ENCODE measurements at places on chromosomes 7 and 10.

- DNase-seq = no peak
Measured at GRCh38 chr10:13660551-13660920, 73.8 kb downstream of the PRPF18 start.

GRCh38 chr10:22550732-22551131 is 163.6 kb downstream of the PIP4K2A start:
- DNase-seq = no peak

- DNase-seq = no peak
Measured at GRCh38 chr10:35635576-35635975, 6.5 kb downstream of the FZD8 start.

GRCh38 chr10:49803988-49804387 is 41.9 kb upstream of the OGDHL start:
- no peak for DNase-seq

DNA sequence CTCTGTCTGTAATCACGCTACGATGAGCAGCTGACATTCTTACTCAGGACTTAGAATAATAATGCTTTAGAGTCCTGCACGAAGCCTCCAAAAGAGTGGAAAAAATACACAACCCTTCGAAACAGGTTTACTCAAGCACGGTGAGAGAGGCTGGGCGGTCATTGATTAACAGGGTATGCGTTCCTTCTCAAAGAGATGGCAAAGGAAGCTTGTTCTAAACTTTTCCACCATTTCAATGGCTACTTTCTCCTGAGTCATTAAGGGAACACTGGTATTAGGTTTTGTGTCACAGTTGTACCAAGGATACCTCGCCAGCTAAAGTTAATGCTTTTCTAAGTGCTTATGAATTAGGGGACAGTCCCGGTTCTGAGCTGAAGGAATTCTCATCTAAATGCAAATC is 141.9 kb upstream of the RHEB start:
- no peak for DNase-seq

DNA sequence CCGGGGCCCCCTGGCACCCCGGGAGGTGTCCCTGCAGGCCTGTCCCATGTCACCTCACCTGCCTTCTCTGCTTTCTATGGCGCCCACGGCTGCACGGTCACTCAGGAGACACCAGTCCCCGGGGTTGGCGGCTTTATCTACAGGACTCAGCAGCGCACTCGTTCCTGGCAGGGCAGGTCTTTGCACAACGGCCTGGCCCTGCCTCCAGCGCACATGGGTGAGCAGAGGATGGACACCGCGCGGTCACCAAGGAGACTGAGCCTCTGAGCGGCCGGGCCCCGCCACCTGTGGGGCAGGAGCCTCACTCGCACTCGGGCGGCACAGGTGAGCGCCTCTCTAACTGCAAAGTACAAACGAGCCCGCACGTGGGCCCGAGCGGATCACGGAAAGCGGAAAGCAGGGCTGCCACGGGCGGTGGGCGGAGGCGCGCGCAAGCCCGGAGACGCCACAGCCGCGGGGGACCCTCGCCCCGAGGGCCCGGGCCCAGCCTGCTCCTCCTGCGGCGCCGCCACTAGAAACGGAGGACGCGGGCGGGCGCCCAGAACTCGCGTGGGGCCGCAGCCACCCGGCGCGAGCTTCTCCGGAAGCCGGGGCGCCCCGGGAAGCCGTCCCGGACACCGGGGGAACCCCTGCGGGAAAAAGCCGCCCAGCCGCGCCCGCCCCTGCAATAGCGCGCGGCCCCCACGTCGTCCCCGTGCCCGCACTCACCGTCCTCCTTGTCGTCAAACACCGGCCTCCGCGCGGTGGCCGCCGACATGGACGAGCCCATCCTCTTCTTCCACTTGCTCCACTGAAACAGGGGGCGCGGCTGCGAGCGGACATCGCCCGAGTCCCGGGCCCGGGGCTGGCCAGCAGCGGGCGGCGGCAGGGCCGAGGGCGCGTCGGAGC is 642 bp downstream of the STK32C start:
- DNase-seq = peak; percentile 73

DNA sequence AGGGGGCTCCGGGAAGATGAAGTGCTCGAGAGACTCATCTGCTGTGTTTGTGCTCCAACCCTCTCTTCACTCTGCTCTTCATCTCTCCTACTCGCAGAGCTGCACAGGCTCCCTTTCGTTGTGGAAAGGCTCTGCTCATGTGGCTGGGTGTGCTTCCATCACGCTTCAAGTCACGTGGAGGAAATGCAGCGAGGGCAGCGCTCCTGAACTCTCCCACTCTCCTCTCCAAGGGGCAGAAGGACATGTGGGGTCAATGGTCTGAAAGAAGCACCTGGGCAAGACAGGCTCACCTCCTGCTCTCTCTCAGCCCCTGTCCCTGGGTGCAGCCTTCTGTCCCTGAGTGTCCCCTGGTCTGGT is 72.6 kb downstream of the USP6NL start:
- DNase-seq = peak; percentile 6

GRCh38 chr7:3895341-3896116 is 594.5 kb downstream of the SDK1 start:
- DNase-seq = no peak

GRCh38 chr10:33716501-33717267 is 382.2 kb upstream of the NRP1 start:
- no peak for DNase-seq

DNA sequence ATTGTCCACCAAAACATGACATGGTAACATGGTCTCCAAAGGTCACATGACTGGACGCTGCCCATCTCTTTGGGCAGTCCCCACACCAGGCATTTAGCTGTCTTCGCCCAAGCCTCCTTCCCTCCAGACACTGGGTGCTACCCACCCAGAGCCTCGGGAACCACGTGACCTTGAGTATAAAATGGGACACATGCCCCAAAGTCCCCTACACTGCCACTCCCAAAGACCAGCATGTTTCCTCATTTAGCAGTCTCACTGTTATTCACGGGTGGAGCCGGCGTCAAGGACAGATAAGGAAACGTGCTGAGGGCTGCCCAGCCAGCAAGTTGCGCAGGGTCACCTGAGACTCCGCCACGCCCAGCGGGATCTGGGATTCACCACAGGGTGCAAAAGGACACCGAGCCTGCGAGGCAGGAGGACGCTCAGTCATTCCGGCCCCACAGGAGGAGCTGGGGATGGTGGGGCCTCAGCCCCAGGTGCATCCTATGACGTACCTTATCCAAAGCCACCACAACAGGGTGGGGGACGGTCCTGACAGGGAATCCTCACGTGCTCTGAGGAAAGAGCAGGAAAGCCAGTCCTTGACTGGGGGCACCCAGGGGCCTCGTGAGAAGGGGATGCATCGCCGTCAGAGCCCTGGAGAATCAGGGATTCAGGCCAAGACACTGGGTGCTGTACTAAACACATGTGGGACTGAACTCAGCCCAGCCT is 226.9 kb downstream of the TNS3 start:
- no peak for DNase-seq

GRCh38 chr7:47326808-47327207 is 255.1 kb downstream of the TNS3 start:
- no peak for DNase-seq

DNA sequence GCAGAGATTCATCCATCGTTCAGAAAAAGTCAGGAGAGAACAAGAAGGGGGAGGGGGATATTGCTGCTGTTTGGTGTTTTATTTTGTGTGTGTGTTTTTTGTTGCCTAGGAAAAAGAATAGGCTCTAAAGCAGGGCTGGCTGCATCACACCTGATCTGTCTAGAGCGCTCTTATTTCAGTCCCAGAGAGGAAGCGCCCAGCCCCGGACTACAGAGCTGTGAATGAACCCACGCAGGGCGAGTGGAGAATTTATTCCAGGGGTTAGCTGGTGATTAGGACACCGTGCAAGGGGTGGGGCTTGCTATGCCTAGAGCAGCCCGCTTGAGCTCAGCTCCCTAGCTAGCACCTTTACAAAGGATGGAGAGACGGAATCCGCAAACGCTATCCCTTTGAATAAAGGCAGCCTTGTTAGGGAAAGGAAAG is 621 bp upstream of the FAM13C start:
- peak; percentile 52 for DNase-seq

GRCh38 chr10:17951868-17952371 is at the start of gene SLC39A12:
Gene SLC39A12 (plus strand): TSS chr10:17951918. CDS start chr10:17953277, 1,359 bp downstream.
- no peak for DNase-seq

DNA sequence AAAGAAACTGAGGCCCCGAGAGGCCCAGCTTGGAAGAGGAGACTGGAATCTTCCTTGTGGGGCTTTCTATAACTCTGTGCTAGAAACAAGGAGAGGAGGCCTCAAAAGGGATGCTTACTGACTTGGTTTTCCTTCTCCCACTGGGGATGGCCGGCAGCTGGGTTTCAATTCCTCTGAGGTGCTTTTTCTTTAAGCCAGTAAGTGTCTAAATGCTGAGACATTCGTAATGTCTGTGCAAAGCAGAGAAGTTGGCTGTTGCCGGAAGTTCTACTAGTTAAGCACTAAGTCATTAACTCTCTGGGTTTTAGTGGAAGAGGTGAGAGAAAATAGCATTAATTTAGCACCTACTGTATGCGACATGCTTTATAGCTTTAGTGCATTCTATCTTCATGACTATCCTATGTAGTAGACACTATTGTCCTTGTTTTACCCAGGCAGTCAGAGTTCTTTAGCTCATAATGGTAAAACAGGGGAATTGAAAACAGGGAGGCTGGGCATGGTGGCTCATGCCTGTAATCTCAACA is 135.2 kb downstream of the RGS10 start:
- DNase-seq = no peak

DNA sequence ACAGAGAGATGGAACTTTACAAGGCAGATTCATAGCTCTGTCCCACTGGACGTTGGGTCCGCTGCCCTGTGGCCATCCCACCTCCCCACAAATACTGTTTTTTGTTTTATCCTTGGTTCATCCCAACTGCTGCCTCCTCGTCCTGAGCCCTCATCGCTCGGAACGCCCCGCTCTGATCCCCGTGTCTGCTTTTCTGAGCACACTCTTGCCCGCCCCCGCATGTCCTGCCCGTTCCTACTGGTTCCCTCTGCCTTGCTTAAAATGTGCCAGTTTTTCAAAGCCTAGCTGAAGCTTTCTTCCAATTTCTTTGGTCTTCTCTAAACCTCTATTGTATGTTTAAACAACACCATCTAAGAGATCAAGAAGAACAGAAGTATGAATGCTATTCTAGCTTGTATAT is 19.4 kb downstream of the RNF32 start:
- DNase-seq = no peak

DNA sequence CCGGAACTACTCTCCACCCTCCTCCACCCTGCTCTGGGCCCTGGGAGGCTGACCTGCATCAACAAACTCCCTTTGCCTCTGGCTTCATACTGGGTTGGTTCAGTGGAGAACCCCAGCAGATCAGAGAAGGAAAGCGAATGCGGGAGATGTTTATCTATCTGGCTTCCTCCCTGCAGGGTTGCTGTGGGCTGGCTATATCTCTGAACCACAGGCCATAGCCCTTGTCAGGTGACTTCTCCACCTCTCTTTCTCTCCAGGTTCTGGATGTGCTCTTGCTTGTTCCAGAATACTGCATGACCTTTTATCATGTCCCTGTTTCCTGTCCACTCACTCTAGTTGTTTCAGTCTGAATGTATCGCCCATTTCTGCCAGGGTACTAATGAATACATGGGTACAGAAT is 51.7 kb upstream of the IFRD1 start:
- no peak for DNase-seq

- no peak for DNase-seq
Measured at GRCh38 chr7:66443946-66444345, 184.7 kb upstream of the KCTD7 start.

DNA sequence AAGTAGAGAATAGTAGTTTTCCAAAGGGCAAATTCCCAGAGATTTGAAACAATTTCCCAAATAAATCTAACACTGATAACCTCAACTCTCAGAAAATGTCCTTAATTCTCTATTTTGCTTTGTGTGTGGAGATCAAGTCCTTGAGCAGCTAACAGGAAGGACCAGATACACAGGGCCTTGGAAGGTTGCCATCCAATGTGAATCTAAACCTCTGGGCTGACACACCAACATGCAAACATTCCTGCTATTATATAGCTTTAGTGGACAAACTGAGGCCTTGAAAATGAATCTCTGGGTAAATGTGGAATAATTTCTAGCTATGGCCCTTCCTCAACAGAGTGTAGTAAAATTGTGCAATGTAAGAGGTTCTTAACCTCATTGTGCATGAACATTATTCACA is 44.1 kb upstream of the PARD3 start:
- DNase-seq = peak; percentile 2

DNA sequence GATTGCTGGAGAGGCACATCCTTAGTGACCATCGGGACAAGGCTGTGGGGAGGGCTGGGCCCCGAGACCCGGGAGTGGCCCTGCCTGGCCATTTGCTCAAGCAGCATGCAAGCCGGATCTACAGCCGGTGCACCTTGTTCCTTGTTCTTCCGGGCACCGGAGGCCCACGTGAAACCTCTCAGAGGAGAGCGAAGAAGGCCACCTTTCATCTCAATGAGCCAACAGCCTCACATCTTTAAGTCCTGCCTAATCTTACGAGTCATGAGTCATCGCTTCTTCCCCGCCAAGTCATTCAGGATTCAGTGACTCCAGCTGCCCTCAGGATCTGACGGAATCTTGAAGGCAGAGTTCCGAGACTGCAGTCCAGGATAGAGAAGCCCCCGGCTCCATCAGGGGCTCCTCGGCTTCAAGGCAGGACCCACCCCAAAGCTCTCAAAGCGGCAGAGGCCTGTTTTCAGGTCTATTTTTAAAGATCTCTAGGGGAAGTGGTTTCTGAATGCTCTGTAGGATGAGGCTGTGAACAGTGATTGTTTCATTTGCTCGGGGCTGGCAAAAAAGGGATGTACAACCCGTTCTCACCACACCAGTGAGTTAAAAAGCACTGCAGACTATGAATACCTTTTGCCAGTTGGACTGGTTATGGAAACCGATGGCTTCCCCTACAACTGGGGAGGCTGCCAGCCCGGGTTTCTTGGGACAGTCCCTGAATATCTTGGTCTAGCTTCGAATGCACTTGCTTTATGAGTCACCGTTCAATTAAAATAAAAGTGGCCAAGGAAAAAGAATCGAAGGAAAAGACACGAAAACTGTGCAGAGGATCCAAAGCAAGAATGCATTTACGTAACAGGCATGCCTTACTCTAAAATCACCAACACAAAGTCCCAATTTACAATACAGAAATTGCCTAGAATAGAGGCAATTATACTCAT is 57.2 kb upstream of the ECHDC3 start:
- DNase-seq = no peak

Data from NCI-H510A (cell line).